ENCODE measurements at places on chromosomes 6 and 20.

DNA sequence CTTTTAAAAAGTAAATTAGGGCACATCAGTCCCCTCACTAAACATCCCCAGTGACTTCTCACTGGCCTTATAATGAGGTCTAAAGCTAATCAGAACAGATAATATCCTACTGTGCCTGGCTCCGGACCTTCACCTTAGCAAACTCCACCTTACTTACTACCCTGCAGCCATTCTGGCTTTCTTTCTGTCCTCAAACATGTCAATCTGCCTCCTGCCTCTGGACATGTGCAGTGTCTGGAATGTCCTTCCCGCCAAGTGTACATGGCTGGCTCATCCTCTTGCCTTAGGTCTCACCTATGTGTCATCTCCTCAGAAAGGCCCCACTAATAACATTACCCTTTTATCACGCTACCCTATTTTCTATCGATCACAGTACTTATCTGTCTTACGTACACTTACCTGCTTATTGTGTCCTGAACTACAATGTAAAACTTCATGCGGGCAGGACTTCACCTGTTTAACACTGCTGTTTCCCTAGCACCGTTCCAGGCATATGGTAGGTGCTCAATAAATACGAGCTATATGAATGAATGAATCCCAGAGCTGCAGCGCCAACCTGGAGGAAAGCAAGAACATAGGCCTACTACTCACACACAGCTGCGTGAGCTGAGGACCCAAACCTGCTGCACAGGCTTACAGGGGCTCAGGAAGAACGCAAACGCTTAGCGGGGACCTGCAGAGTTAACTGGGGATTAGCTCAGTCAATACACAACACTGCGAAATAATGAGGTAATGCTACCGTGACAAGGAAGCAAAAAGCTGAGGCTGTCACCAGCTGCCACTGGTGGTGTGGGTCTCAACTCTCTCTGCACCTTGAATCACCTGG is 991 bp downstream of the UQCC2 start:
- no peak for DNase-seq

DNA sequence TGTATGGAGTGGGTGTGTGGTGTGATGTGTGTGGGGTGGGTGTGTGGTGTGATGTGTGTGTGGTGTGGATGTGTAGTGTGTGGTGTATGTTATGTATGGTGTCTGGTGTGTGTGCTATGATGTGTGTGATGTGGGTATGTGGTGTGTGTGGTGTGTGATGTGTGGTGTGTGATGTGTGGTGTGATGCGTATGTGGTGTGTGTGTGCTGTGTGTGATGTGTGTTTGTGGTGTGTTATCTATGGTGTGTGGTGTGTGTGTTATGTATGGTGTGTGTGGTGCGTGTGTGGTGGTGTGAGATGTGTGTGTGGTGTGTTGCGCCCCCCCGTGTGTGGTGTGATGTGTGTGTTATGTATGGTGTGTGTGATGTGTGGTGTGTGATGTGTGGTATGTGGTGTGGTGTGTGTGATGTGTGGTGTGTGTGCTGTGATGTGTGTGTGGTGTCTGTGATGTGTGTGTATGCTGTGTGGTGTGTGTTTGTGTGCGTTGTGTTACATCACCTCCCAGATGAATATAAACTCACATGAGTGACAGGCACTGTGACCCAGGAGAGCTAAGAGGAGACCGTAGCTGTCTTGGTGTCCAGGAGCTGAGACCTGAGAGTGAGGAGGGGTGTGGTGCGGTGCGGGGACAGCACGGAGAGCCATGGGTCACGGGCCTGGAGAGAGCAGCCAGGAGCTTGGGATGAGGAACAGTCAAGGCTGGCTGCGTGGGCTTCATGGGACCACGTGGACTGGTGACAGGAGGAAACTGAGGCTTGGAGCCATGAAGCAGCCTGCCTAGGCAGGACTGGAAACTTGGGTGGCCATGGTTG is 8.8 kb downstream of the DLGAP4 start:
- no peak for DNase-seq

DNA sequence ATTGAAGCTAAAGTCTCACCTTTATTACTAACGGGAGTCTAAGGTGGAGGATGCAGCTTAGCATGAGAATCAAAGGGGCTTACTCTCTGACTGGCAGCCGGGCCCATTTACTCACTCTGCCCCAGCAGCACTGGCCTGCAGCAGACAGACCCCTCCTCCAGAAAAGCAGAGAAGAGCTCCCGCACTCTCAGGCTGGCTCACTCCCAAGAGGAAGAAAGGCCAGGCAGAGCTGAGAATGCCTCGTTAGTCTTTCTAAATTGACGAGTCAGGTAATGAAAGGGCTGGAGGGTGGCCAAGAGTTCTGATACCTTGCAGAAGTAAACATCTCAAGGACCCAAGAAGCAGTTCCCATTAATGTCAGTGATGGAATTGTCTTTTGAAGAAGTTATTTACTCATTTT is 44.5 kb upstream of the IL20RA start:
- no peak for DNase-seq

GRCh38 chr6:64185621-64186020 is 550.0 kb downstream of the PHF3 start:
- no peak for DNase-seq

- DNase-seq = no peak
Observed at GRCh38 chr6:10723567-10723881, 654 bp downstream of the TMEM14C start.

DNA sequence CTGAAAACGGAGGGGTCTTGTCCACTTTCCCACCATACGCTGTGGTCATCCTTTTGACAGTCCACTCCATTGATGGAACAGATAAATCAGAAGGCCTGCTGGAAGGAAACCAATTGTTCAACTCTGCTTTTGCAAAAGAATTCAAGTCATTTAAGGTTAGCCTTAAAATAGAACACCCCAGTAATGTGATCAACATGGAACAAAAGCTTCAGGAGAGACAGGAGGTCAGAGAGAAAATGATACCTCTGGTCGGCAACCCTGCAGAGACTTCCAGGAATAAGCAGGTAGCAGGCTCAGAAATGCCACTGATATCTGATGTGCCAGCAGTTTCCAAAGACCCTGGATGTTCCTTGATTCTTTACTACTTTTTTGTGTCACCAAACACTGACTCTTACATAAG is 39.6 kb upstream of the SHLD1 start:
- no peak for DNase-seq

DNA sequence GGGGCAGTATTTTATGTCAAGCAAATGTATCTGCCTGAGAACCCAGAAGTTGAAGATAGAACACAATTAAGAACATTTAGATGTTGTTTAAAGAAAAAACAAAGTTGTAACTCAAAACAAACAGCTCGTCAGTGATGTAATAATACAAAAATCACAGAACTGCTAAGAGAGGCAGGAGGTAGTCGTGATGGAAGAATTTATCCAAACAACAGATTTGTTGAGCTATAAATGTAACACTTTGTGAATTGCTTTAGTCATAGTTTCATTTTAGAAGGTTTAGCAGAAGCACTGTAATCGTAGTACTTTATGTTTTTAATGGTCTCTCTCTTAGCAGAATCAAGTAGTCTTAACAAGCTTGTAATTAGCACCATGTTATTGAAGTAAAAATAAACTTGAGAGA is 73.6 kb downstream of the SCAF8 start:
- no peak for DNase-seq

GRCh38 chr20:611843-612185 is 1.7 kb upstream of the TCF15 start:
- DNase-seq = no peak

DNA sequence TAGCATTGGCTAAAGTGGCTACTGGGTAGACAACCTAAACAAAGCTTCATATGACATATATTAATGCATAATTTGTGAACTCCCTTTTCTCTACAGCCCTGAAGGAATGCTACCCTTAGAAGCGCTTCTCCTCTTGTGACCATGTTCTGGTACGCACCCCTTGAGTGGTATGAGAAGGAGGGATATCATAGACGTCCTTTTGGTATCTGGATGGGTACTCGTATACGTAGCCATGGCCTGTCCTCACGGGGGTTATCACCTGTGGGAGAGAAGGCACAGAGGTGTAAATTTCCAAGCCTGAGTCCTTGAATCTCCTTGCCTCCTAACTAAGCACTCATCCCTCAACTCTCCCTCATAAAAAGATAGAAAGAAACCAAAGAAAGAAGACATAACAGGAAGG is 39.0 kb downstream of the NEDD9 start:
- DNase-seq = no peak

- DNase-seq = no peak
Observed at GRCh38 chr6:142416179-142416578, 114.4 kb downstream of the ADGRG6 start.

- DNase-seq = no peak
Observed at GRCh38 chr6:119727504-119728219, 378.1 kb upstream of the MAN1A1 start.

DNA sequence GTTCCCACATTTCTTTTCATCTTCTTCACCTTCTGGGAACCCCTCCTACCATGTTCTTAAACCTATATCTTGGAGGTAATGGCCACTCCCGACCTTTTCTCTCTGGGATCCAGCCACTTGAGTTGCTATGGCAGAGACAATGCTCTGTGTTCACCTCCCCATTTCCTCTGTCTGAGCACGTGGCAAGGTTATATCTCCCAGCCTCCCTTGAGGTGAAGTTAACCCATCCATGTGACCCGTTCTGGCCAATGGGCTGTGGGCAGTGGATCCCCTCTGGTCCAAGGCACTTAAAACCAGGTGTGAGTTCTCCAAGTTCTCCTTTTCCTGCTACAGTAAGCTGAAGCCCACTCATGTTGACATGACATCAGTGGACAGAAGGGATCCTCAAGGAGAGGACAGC is 261.4 kb downstream of the LRFN2 start:
- DNase-seq = no peak

GRCh38 chr6:107820338-107821261 is 3.5 kb downstream of the SCML4 start:
- no peak for DNase-seq

- DNase-seq = no peak
Observed at GRCh38 chr6:147437615-147438014, 70.9 kb upstream of the SAMD5 start.
